ENCODE measurements at places on chromosomes 7 and 10.

GRCh38 chr7:136698977-136699376 lies 169.5 kb upstream of the CHRM2 start:
- DNase-seq = no peak

DNA sequence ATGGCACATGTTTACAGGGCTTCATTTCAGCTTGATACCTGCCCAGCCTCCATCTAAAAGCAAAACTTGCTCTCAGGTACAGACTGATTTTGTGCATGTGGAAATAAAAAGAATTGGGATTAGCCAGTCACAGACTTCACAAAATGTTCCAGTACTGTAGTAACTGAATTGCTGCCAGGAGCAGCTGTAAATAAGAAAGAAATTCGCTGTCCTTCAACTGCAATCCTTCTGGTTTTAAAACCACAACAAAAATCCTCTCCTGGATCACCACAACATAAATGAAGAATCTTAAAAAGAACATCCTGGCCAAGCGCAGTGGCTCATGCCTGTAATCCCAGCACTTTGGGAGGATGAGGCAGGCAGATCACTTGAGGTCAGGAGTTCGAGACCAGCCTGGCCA lies 3.9 kb upstream of the MIOS start:
- no peak for DNase-seq

DNA sequence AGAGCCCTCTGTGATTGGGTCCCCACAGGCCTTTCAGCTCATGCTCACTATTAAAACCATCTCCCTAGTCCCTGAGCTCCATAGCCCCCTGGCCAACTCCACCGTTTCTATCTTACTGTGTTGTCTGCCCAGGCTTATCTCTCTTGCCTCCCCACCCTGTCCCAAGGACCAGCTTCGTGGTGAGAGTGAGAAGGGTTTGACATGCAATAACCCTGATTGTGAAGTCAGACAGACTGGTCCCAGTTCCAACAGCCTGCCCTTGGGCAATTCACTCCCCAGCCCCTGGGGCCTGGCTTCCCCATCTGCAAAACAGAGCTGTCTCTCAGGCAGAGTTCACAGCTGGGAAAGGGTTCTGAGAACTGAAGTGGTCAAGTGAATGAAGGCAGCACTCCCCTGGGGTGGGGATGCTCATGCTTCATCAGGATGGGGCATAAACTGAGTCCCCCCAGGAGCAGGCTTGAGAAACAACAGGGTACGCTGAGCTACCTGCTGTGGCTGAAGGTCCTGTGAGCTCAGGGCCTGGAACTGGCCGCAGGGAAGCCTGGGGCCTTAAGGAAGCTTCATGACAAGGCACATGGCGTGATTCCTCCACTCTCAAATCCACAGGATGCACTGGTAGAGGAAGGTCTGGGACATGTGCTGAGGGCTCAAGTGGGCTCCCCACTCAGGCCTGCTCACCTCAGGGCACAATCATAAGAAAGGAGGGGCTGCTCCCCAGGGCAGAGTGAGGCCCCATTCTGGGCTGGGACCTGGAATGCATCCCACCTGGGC lies 1.8 kb upstream of the PPIF start:
- no peak for DNase-seq

- no peak for DNase-seq
These were observed 5.0 kb downstream of the TRIM24 start for GRCh38 chr7:138465046-138465445.

- DNase-seq = peak; percentile 47
These were observed 15.8 kb upstream of the ADAMTS14 start for GRCh38 chr10:70656489-70656888.

GRCh38 chr7:37379546-37380277 lies 69.0 kb downstream of the ELMO1 start:
- no peak for DNase-seq

GRCh38 chr10:110364531-110364937 lies 59.8 kb upstream of the SMNDC1 start:
- no peak for DNase-seq

DNA sequence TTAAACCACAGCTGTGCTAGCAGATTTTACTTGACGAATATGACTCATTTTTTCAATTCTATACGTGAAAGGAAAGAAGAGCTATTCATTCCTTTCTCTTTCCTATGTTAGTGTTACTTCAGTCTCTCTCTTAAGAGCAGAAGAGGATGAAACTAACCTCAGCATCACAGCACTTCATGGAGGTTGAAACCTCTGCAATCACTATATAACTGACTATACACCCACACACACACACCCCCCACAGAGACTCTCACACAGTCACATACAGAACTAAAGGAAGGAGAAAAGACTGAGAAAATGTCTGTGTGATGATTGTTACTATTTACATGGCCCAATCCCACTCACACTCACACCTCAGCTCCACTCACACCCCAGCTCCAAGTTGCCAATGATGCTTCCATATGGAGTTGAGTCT lies 104.2 kb downstream of the KIF20B start:
- peak; percentile 68 for DNase-seq

DNA sequence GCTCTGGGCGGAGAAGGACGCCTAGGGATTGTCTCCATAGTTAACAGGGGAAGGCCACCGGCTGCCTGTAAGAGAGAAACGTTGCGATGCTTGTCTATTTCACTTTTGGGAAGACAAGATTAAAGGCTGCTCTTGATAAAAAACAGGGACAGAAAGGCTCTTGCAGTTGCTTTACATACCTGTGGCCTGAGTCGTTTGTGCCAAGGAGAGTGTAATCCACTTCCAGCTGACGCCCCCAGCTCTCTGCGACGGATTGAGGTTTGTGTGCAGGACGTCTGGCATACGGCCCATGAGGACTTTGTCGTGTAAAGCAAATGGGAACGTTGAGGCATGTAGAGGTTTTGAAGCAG lies 1.1 kb downstream of the MAP3K8 start:
- no peak for DNase-seq

DNA sequence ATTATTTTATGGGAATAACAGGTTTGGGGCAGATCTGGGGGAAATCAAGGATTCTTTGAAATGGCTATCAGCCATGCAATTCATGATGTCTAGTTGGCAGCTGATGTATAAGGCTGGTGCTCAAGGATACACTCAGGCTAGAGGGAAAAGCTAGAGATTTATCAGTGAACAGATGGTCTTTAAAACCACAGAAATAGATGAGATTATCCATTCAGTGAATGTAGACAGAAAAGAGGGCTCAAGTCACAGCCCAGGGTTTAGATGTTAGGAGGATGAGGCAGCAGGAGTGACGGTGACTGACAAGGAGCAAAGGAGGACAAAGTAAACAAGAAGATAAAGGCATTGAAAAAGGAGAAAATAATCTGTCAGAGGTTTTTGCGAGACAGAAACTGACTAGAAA lies 238.7 kb downstream of the CDK14 start:
- no peak for DNase-seq

DNA sequence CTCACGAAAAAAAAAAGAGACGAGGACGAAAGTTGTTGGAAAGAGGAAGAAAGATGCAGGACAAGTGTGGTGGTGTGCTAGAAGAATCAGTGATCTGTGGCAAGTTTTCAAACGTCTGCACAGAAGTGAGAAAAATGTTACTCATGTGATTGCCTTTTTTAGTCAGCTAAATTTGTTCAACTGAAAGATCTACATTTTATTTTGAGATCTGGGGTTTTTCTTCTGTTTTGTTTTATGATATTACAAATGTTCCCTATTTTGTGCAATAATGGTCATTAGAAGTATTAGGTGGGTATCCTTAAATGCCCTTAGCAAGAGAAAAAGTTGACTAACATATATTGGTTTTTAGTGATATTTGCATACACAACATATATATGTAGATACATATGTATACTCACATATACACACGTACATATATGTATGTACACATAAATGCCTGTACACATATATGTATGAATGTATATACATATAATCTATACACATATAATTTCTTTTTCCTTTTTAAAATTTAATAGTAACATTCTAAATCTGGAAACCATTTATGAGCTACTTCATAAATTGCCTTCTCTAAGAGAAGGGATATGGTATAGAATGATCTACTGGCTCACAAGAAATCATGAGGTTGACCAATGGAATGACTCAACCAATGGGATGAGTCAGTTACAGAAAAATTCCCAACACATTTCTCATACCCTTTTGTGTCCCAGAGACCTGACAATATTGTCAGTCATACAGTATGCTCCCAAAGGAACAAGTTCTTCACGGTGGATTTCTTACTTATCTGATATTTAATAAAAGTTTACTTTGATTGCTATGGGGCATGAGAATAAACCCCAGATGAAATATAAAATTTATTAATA lies 38.4 kb downstream of the SLC39A12 start:
- DNase-seq = no peak

- DNase-seq = no peak
These were observed 426.5 kb upstream of the NFE2L3 start for GRCh38 chr7:25725451-25725850.

DNA sequence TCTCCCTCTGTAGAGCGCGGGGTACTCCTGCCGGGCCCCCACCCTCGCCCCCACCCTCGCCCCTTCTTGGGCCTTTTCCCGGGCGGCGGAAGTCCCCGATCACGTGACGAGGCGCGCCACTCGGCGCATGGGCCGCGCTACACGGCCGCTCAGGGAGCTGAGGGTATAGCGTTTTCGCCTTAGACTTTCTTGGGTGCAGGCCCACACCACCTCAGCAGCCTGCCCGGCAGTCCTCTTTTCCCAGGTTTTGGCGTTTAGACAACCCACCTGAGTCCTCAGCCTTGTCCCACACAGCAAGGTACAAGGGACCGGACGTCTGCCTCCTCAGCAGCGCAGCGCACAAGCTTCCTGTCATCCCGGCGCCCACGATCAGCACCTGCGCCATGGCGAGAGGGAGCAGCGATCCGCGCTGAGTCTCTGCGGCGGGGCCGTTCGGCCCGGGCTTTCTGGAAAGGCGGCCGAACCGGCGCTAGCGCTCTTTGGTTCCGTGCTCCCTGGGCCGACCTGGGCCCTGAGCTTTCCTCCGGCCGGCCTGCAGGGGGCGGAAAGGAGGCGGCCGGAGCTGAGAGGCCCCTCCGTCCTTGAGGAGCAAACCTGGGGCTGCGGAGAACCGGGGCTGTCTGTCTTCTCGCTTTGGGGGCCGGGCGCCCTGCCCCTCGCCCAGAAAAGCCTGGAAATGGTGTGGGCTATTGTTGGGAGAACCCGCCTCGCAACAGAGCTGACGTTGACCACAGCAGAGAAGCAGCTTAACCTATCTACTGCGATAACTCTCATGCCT lies at the start of gene RNLS:
Gene RNLS, minus strand, starts transcription at position 513 of the 778 bp plus-strand sequence.
- DNase-seq = peak; percentile 54

GRCh38 chr7:22210355-22210754 lies 146.6 kb downstream of the RAPGEF5 start:
- DNase-seq = no peak

- DNase-seq = peak; percentile 32
These were observed 10.3 kb downstream of the SEC31B start for GRCh38 chr10:100509241-100509840.

- DNase-seq = no peak
These were observed 90.3 kb downstream of the FAM204A start for GRCh38 chr10:118251791-118252190.

GRCh38 chr7:114922026-114922651 lies at the start of gene MDFIC:
MDFIC (plus strand) TSS chr7:114922094; CDS start chr7:114923034, 940 bp downstream.
- DNase-seq = peak; percentile 57

DNA sequence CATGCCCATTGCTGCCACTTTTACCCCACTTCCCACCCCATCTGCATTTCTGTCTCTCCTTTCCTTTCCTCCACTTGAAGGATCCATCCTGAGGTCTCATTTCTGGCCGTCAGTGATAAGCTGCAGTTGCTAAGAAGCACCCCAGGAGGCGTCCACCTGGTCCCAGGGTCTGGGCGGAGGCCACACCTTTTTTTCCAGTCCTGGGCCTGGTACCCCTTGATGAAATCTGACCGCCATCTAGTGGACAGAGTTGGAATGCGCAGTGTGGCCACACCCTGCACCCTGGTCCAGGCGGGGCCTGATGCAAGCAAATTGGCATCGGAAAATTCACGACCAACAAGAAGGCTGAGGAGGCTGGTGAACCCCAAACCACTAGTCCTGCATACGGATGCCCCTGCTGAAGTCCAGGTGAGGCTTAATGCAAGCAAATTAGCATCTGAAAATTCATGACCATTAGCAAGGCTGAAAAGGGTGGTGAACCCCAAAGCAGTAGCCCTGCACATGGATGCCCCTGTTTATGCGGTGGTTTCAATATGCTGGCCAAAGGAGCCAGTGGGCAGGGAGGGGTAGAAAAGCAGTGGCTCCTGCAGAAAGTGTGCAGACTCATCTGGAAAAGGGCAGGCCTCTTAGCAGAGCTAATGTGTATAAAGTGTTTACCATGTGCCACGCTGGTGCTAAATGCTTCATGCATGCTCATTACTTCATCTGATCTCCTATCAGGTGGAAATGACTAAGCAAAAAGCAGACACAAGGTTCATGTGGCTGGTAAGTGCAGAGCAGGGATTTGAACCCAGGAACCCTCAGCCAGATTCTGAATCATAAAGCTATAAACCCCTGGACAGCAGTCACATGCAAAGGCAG lies 43.2 kb downstream of the GPAM start:
- DNase-seq = peak; percentile 71

DNA sequence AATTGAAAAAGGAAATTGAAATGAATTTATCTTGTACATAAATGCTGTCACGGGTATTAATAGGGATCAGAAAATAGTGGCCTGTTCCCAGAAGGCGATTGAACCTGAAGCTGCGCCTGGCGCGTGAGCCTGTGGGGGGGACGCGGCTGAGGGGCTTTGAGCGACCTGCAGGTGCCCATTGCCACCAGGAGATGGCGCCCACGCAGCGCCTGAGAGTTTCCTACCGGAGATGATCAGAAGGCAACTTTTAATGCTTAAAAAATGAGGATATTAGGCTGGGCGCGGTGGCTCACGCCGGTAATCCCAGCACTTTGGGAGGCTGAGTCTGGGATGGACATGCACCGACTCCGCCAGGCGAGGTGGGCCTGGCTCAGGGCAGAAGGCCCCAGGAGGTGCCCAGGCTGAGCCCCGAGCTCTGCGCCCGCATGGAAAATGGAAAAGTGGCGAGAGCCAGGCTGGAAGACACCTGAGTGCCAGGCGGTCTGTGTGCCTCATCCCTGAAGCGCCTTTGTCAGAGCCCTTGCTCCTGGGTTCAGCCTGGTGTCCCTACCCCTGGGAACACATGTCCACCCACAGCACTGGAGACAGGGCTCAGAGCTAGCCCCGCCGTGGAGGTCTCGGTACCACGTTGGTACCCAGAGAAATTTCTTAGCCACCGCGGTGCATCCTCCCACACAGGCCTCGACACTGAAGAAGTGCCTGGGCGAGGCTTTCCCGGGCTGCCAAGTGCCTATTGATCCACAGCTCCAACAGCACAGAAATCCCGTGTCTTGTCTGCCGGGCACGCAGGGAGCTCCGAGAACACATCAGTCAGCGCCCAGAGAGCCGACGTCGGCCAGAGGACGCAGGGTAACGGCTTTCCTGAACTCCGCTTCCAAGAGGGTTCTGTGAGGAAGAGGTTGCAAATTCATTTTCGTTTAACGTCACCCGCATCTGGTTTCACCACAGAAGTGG lies 117.4 kb downstream of the INPP5A start:
- peak; percentile 50 for DNase-seq

Measured in stimulated activated CD4-positive, alpha-beta T cell treated with anti-CD3 and anti-CD28 coated beads, Interleukin-4, amount 100 ng/mL, for 48 hours (primary cell).